Effector memory CD8-positive, alpha-beta T cell (primary cell): ENCODE measurements at places on chromosomes 5 and 9.

- H3K36me3 ChIP-seq, result no peaks in the 10 kb centered on the region
- no peaks in the 10 kb centered on the region for H3K4me1 ChIP-seq
- no peak overlapping the region for H3K27ac ChIP-seq
- no peaks in the 10 kb centered on the region for H3K27me3 ChIP-seq
Observed at GRCh38 chr5:11579351-11579750, 324.9 kb downstream of the CTNND2 start.

GRCh38 chr9:3125602-3126405, 281.9 kb upstream of the PUM3 start:
- no peaks in the 10 kb centered on the region for H3K27me3 ChIP-seq
- H3K4me1 ChIP-seq, result no peaks in the 10 kb centered on the region
- DNase-seq, result no peak
- no peak overlapping the region for H3K27ac ChIP-seq
- no peak overlapping the region for H3K4me3 ChIP-seq
- H3K36me3 ChIP-seq, result no peaks in the 10 kb centered on the region

- H3K4me3 ChIP-seq, result no peak overlapping the region
- H3K27me3 ChIP-seq, result no peaks in the 10 kb centered on the region
Observed at GRCh38 chr5:87048156-87048555, 219.5 kb upstream of the RASA1 start.

- no peaks in the 10 kb centered on the region for H3K36me3 ChIP-seq
- H3K27me3 ChIP-seq, result no peaks in the 10 kb centered on the region
- H3K4me1 ChIP-seq, result no peaks in the 10 kb centered on the region
Observed at GRCh38 chr9:16358751-16359150, 511.7 kb downstream of the BNC2 start.

DNA sequence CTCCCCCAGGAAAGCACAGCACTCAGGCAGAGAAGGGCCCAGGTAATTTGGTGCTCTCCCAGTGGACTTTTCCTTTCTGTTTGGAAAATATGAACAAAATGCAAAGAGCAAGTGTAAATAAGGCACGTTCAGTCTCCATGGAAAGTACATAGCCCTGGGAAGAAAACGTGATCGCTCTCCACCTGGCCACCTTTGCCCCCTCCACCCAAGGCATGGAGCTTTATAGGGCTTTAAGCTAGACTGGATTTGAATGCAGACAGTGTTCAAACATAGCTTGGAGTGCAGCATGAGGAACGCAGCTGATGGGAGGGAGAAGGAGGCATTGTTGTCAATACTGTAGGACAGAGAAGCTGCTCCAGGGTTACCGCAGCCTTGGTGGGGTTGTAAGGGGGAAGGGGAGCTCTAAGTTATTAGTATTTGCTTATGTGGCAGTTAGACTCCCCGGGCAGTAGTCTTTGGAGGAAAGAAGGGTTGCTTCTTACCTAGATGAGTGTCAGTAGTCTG, 500.2 kb downstream of the SPOCK1 start:
- no peak overlapping the region for H3K4me3 ChIP-seq
- H3K36me3 ChIP-seq, result no peaks in the 10 kb centered on the region
- DNase-seq, result no peak
- H3K27me3 ChIP-seq, result no peaks in the 10 kb centered on the region
- no peak overlapping the region for H3K27ac ChIP-seq
- no peaks in the 10 kb centered on the region for H3K4me1 ChIP-seq

DNA sequence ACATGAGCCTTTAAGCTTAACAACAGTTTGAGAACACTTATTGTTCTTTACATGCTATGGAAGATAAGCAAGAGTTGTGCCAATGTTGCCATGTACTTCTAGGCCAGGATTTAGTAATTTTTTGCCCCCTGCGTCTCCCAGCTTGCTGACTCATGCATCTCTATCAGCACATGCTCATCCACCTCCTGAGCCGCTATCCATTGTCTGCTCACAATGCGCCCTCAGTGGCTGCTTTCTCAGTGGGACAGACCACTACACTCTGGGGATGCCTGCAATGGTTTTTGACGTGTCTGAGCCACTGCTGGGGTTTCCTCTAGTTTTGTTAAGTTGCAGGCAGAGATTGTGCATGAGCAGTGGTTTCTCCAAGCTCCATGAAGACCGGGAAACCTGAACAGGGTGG, 50.9 kb upstream of the PHF2 start:
- H3K36me3 ChIP-seq, result peaks cover 50% of the 10 kb centered on the region
- peaks cover 23% of the 10 kb centered on the region for H3K4me1 ChIP-seq
- no peak overlapping the region for H3K27ac ChIP-seq
- no peak for DNase-seq

DNA sequence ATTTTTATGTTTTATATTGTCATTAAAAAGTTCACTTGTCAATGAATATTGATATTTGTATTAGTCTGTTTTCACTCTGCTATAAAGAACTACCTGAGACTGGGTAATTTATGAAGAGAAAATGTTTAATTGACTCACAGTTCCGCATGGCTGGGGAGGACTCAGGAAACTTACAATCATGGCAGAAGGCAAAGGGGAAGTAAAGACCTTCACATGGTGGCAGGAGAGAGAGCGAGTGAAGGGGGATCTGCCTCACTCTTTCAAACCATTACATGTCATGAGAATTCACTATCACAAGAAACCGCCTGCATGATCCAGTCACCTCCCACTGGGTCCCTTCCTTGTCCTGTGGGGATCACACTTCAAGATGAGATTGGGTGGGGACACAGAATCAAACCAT, 27.4 kb downstream of the SRD5A1 start:
- peak overlapping the region; percentile 24 for H3K4me3 ChIP-seq
- peaks cover 4% of the 10 kb centered on the region for H3K4me1 ChIP-seq
- H3K27me3 ChIP-seq, result no peaks in the 10 kb centered on the region
- no peak overlapping the region for H3K27ac ChIP-seq

DNA sequence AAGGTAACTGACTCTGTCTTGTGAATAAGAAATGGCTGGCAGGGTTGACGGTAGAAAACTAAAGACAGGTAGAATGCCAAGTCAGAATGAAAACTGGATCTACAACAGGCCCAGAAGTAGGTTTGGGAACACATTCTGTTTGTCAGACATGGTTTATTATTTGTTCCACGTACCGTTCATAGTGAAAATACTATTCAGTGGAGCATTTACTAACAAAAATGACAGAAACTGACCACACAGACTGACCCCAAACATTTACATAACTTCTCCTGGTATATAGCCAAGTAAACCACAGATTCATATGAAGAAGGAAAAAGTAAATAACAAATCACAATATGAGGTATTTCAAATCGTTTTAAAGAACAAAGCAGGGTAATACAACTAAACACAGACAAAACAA, 73.7 kb downstream of the SLC38A9 start:
- peaks cover 12% of the 10 kb centered on the region for H3K36me3 ChIP-seq
- H3K27me3 ChIP-seq, result no peaks in the 10 kb centered on the region
- H3K27ac ChIP-seq, result no peak overlapping the region
- H3K4me3 ChIP-seq, result no peak overlapping the region

- no peak overlapping the region for H3K4me3 ChIP-seq
- H3K27me3 ChIP-seq, result no peaks in the 10 kb centered on the region
- no peak for DNase-seq
- H3K4me1 ChIP-seq, result no peaks in the 10 kb centered on the region
- no peak overlapping the region for H3K27ac ChIP-seq
Observed at GRCh38 chr5:67409126-67409777, 212.7 kb upstream of the CD180 start.

DNA sequence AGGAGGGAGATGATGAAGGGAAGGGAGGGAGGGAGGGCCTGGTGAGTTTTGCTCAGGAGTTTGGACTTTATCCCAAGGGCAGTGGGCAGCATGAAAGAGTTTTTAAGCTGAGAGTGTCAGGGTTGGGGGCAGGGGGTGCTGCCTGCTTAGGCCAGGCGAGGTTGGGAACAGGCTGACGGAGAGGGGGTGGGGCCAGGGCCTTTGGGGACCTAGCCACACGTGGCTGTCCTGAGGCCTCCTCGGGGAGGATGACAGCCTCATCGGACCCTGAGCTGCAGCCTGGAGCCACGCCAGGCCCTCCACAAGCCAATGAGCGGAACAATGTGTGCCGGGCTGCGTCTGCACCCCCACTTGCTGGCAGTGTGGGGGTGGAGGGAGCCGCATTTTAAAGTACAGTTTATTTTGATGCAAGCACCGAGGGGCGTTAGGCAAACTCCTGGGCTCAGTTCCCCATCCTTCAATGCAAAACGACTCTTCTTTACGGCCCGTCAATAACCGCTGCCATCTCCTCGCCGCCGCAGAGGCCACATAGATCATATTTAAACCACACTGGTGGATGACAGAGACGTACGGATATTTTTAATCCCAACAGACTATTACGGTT, 5.3 kb upstream of the RXRA start:
- H3K4me3 ChIP-seq, result no peak overlapping the region
- no peaks in the 10 kb centered on the region for H3K27me3 ChIP-seq
- peaks cover 21% of the 10 kb centered on the region for H3K36me3 ChIP-seq

DNA sequence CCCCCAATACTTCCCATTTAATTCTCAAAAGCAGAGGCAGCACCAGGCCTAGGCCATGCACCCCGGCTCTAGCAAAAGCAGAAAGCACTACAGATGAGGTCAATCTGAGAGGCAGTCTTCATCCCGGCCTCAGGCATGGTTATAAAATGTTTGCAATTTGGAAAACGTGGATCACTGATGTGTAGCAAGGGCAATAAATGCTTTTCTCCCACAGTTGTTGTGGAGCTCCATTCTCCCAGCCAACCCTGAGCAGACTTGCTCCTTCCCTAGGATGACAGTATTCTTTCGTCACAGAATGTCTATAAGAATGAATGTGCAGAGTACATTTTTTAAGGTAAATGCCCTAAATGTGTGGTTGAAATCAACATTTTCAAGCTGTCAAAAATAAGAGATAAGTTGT, 157.3 kb upstream of the DAPK1 start:
- no peaks in the 10 kb centered on the region for H3K36me3 ChIP-seq
- peaks cover 6% of the 10 kb centered on the region for H3K4me1 ChIP-seq
- no peak overlapping the region for H3K27ac ChIP-seq
- DNase-seq, result no peak

- peak overlapping the region; percentile 35 for H3K27ac ChIP-seq
- DNase-seq, result no peak
- no peaks in the 10 kb centered on the region for H3K27me3 ChIP-seq
Observed at GRCh38 chr9:37301042-37301853, 121.2 kb upstream of the GRHPR start.

DNA sequence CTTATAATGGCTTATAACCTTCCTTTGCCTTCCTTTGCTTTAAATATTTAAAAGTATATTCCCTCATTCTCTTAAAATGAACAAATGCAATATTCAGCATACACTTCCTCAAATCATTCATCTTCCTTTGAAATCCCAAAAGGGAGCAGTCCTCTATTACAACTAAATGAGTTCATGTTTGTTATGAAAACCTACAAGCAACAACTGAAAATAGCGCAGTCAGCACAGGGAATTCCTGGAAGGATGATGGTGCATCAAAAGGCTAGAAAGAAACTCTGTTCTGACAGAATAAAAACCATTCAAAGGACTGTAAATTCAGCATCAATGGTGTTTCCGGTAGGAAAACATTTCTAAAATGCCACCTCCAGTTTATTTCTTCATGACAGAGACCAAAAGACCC, 3.3 kb downstream of the NR6A1 start:
- H3K36me3 ChIP-seq, result peaks cover 5% of the 10 kb centered on the region
- H3K4me3 ChIP-seq, result no peak overlapping the region
- H3K27ac ChIP-seq, result no peak overlapping the region
- peaks cover 20% of the 10 kb centered on the region for H3K4me1 ChIP-seq
- no peak for DNase-seq
- H3K27me3 ChIP-seq, result peaks cover 57% of the 10 kb centered on the region

GRCh38 chr5:101561018-101561417, 657.9 kb upstream of the ST8SIA4 start:
- no peaks in the 10 kb centered on the region for H3K27me3 ChIP-seq
- no peak overlapping the region for H3K27ac ChIP-seq
- H3K36me3 ChIP-seq, result no peaks in the 10 kb centered on the region
- DNase-seq, result no peak

GRCh38 chr5:157024208-157024959, 34.5 kb downstream of the HAVCR1 start:
- peak overlapping the region; percentile 55 for H3K27ac ChIP-seq
- H3K27me3 ChIP-seq, result no peaks in the 10 kb centered on the region
- DNase-seq, result no peak
- H3K4me3 ChIP-seq, result peak overlapping the region; percentile 48

DNA sequence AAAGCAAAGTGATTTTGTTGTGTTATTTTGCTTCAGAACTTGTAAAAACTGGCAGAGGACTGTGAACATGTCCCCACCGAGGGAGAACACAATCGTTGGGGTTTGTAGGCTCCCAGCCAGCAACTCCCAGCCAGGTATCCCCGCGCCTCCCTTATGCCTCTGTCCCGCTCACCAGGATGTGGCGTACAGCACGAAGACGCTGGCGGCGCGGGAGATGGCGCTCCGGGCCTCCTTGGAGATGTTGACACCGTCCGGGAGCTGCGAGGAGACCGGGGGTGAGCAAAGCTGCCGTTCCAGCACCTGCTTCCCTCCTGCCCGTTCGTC, 630 bp downstream of the POLE3 start:
- H3K36me3 ChIP-seq, result peaks cover 47% of the 10 kb centered on the region
- H3K4me1 ChIP-seq, result peaks cover 23% of the 10 kb centered on the region
- H3K27ac ChIP-seq, result peak overlapping the region; percentile 98

DNA sequence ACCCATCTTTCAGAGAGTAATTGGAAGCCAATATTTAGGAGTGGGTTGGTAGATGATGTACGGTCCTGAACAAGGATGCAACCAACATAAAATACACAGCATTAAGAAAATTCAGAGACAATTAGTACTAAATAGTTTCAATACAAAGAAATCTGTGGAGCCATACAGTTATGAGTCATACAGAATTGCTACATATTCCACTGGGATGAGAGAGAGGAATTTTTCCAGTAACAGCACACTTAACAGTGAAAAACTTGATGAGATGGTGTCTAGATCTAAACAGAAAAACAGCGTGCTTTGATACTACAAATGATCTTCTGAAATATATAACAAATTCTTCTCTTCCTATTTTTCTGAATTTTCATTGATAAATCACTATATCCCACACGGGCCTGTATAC, 1999.3 kb upstream of the CDH9 start:
- no peak overlapping the region for H3K27ac ChIP-seq
- no peaks in the 10 kb centered on the region for H3K36me3 ChIP-seq
- H3K4me1 ChIP-seq, result no peaks in the 10 kb centered on the region
- H3K4me3 ChIP-seq, result no peak overlapping the region
- no peak for DNase-seq

DNA sequence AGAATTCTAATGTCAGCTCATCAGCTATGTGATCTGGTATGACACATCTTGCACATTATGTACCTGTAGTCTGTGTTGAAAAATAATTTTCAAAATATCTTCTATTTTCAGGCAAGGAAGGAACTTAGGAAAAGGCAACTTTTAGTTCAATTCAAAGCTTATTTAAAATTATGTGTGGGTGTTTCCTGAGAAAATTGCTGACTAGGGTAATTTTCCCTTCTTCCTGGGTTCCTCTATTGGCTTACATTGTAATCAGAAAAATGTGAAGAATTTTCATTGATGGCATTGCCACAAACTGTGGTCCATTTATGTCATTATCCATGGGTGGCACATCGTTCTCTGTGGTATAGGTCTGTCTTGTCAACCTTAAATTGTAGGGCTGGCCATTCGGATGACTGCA, 328.7 kb upstream of the SGCD start:
- no peak overlapping the region for H3K27ac ChIP-seq
- H3K27me3 ChIP-seq, result no peaks in the 10 kb centered on the region
- H3K36me3 ChIP-seq, result no peaks in the 10 kb centered on the region
- H3K4me3 ChIP-seq, result no peak overlapping the region
